Upper lobe of left lung (tissue), 6 donors: ENCODE measurements at places on chromosomes 3 and 15. TPM values are rescaled to one million over a fixed set of nuclear protein-coding genes. Genes with fewer than 3 reads are reported as not detected.
A peak's percentile ranks its signal among the peaks of the same experiment; 100 is the strongest.

CHRNA3 gene
- 0.34 TPM for total RNA-seq

SLC28A1 gene
- not detected for total RNA-seq

DNA sequence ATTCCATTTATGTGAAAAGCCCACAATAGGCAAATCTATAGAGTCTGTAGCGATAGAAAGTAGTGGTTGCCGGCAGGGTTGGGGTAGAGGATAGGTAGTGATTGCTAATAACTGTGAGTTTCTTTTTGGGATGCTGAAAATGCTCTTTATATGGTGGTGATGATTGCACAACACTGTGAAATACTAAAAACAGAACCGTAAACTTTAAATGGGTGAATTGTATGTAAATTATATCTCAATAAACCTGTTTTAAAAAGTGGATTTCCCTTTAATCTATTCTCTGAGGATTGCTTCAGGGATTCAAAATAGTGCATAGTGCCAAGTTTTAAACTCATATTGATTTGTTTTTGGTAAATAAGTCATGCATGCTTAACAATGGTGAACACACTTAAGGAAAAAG is 140.2 kb downstream of the LPP start:
- no peak overlapping the region for H3K4me3 ChIP-seq
- H3K36me3 ChIP-seq = no peaks in the 10 kb centered on the region
- H3K27me3 ChIP-seq = no peaks in the 10 kb centered on the region
- H3K4me1 ChIP-seq = peaks cover 48% of the 10 kb centered on the region
- no peak overlapping the region for H3K27ac ChIP-seq

GRCh38 chr15:41882689-41883483 is 11.0 kb downstream of the SPTBN5 start:
- H3K27me3 ChIP-seq = peaks cover 6% of the 10 kb centered on the region
- peak; percentile 64 for DNase-seq
- peaks cover 21% of the 10 kb centered on the region for H3K4me1 ChIP-seq
- peak overlapping the region; percentile 26 for H3K4me3 ChIP-seq

GRCh38 chr3:122824465-122825381 is 29.9 kb downstream of the SLC49A4 start:
- peaks cover 18% of the 10 kb centered on the region for H3K36me3 ChIP-seq
- no peaks in the 10 kb centered on the region for H3K4me1 ChIP-seq
- peak overlapping the region; percentile 13 for H3K27ac ChIP-seq
- no peak overlapping the region for H3K4me3 ChIP-seq
- DNase-seq = no peak

DNA sequence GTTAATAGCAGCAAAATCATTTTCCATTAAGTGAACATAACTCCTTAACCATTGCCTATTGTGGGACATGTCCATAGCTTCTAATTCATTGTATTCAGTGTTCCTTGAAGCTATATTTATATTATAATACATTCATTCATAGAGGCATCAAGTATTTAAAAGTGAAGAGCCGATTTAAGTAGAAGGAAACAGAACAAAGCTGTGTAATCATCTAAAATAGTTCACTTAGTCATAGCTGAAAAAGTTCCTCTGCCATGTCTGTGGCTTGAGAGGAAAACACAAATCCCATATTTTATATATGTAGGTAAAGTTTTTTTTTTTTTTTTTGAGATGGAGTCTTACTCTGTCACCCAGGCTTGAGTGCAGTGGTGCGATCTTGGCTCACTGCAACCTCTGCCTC is 54.5 kb downstream of the TMEM108 start:
- H3K4me3 ChIP-seq = no peak overlapping the region
- no peaks in the 10 kb centered on the region for H3K36me3 ChIP-seq
